Kidney glomerular epithelial cell (primary cell): ENCODE measurements at places on chromosomes 13 and 19.

- no peak for DNase-seq
Measured at GRCh38 chr19:3099347-3100145, 5.4 kb downstream of the GNA11 start.

GRCh38 chr13:20451397-20451796 is 74.3 kb downstream of the CRYL1 start:
- no peak for DNase-seq

DNA sequence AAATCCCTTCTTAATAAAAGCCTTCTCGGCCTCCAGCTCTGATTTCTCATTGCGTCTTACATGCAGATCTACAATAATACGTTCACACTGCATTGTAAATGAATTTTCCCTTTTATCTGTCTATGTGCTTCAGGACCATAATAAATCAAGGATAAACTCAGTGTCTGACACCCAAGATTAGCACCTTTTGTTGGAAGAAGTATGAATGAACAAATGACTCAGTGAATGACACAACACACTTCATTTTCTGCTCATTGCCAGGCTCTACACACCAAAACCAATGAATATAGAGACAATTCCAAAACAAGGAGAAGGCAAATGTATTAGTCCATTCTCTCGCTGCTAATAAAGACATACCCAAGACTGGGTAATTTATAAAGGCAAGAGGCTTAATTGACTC is 1224.4 kb downstream of the EFNB2 start:
- DNase-seq, result no peak

DNA sequence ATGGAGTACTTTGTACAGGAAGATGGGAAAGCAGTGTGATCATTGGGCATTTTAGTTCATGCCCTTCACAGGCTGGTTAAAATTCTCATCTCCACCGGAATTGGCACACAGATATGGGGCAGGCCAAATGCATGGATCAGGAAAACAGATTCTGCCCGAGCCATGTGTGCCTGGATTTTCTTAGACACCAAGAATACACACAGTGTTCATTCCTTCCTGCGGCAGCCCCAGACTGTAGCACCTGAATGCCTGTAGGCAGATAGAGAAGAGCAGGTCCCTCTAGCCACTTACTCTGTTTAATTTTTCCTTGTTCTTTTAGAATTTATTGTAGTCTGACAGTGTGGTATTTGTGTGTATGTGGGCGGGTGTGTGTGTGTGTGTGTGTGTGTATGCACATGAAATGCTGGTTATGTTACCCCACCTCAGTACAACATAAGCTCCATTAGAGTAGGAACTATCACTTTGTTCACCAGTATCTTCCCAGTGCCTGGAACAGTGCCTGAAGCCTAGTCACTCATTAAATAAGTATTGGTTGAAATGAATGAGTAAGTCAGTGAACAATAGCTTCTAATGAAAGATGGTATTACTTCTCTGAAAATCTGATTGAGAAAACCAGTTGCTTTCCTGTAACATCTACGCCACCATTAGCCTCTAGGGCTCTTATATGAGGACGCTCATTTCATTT is 41.7 kb downstream of the FRY start:
- DNase-seq, result no peak

DNA sequence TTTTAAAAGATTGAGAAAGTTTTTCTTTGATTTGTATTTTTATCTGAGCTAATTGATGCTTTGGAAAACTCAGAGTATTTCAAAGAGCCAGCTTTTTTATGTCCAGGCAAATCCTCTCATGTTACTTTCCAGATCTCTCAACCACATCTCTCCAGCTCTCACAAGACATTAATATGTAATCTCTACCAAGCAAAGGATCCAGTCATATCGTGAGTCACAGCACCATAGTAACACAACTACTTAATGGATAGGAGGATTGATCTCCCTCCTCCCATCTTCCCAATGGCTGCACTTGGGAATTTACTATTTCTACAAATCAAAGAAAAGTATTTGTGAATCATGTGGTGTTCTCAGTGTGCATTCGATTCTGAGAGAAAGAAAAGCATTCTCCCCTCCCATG is 63.3 kb downstream of the POU4F1 start:
- DNase-seq, result no peak

GRCh38 chr13:111640476-111640875 is 320.0 kb downstream of the TEX29 start:
- DNase-seq, result no peak

GRCh38 chr19:46654621-46655152 is 6.3 kb downstream of the DACT3 start:
- no peak for DNase-seq

DNA sequence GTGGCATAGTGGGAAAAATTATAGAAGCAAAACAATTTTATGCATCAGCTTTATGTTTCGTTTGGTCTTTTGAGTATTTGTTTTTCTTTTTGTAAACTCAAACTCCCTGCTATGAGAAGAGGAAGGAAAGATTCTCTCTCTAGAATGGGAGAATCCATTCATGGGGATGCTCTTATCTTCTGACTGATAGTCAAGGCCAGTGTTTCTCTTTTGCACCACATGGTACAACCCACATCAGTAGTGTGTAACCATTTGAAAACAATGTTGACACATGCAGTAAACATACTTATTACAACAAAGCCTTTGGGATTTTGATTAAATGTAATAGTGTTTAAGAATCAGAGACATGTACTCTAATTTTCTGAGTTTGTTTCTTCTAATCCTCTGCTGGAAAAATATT is 490.5 kb downstream of the MYO16 start:
- DNase-seq, result no peak

DNA sequence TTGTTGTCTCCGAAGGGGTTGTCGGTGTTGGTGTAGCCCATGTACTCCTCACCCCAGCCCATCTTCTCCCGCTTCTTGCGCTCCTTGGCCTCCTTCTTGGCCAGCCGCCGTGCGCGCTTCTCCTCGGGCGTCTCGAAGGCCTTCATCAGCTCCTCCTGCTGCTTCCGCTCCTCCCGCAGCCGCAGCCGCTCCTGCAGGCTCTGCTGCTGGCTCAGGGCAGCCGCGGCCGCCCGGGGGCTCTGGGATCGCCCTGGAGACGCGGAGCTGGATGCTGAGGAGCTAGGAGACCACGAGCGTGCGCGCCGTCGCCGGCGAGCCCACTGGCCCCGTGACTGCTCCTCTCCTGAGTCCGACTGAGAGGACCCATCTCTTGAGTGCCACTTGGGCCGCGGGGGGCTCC is 2.9 kb downstream of the CACTIN start:
- no peak for DNase-seq
